ENCODE measurements at places on chromosomes 1 and 21.

DNA sequence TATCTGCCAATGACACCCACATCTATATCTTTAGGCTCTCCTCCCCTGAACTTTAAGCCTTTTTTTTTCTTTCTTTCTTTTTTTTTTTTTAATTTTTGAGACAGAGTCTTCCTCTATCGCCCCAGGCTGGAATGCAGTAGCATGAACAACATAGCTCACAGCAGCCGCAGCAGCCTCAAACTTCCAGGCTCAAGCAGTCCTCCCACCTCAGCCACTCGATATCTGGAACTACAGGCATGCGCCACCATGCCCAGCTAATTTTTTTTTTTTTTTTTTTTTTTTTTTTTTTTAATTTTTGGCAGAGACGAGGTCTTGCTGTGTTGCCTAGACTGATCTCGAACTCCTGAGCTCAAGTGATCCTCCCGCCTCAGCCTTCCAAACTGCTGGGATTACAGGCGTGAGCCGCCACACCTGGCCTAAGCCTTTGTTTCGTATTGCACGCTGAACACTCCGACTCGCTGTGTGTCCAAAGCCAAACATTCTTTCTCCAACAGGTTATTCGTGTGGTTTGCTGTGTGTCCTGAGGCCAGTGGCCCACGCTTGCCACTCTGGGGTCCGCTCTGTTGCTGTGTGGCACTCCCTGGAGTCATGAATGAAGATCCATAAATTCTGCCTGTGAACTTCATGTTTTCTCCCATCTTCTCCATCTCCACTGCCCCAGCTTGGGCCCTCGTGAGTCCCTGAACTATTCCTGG is 119.4 kb downstream of the CAMTA1 start:
- DNase-seq, result no peak

GRCh38 chr1:66043186-66043585 is 250.5 kb downstream of the PDE4B start:
- DNase-seq, result no peak

DNA sequence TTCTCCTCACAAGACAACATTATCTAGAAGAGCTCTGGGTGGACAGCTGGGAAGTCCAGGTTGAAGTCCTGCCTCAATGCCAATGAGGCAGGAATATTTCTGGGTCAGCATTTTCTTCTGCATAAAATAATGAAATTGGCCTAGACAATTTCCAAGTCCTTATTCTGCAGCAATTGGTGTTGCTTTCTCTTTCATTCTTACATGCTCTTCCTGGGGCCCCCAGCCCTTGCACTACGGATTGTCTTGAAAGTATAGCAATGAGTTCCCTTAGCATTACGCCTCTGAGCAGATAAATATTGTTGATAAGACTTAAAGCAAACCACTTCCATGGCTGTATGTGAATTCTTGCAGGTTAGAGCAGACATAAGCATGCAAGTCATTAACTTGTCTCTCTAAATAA is 188.5 kb downstream of the TGFBR3 start:
- DNase-seq, result no peak

DNA sequence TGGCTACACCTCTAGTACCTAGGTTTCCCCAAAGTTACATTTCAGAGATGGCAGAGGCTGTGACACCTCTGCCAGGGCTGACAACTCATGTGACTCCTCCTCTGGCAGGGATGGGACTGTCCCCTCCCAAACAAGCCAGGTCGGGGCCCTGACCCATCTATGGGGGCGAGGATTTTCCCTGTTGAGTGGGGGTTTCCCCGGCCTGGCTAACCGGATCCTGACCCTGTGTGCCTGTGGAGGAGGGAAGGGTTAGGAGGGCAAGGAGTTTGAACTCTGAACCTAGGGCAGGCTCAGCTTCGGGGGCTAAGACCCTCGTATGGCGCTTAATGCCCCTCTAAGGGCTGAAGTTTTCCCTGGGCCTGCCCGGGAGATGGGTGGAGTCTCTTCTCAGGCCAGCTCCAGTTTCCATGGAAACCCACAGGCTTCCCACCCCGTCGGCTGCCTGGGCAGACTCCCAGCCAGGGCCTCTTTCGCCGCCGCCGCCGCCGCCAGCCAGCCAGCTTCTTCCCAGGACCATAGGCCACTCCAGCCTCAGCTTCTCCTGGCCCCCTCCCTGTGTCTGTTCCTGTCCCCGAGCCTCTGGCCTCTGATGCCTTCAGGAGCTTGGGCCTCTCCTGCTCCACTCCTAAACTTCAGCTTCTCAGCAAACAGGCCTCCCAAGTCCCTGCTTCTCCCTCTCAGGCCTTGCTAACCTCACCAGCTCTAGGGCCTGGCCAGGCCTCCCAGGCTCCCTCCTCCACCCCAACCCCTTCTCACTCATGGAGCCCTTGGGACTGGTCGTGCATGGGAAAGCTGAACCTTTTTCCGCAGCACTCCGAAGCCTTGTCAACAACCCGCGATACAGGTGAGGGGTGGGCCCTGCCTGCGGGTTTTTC is at the start of gene BTBD19:
Gene BTBD19 (plus strand): TSS at position 461 of the 875 bp plus-strand sequence. CDS start 298 bp downstream, at position 759.
- no peak for DNase-seq

DNA sequence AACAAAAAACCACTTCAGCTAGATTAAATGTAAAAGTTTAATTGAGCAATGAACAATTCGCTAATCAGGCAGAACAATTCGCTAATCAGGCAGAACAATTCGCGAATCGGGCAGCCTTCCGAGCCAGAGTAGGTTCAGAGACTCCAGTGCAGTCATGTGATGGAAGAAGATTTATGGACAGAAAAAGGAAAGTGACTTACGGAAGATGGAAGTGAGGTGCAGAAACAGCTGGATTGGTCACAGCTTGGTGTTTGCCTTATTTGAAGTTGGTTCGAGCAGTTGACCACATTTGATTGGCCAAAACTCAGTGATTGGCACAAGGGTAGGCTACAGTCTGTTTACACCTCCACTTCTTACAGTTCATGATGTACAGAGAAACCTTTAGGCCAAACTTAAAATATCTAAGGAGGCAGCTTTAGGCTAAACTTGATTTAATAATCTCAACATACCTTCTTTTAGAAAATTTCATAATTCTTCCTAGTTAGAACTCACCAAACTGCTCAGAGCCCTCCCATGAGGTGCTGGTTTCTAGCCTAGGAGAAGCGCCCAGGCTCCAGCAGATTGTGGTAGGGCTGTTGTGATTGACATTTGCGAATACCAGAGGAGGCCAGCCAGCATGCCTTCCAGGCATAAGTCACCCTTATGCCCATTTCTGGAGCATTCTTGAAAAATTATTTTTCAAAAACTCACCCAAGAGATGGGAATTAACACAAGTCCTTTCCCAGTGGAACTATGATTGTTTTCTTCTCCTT is 22.8 kb upstream of the KCNC4 start:
- DNase-seq, result no peak

DNA sequence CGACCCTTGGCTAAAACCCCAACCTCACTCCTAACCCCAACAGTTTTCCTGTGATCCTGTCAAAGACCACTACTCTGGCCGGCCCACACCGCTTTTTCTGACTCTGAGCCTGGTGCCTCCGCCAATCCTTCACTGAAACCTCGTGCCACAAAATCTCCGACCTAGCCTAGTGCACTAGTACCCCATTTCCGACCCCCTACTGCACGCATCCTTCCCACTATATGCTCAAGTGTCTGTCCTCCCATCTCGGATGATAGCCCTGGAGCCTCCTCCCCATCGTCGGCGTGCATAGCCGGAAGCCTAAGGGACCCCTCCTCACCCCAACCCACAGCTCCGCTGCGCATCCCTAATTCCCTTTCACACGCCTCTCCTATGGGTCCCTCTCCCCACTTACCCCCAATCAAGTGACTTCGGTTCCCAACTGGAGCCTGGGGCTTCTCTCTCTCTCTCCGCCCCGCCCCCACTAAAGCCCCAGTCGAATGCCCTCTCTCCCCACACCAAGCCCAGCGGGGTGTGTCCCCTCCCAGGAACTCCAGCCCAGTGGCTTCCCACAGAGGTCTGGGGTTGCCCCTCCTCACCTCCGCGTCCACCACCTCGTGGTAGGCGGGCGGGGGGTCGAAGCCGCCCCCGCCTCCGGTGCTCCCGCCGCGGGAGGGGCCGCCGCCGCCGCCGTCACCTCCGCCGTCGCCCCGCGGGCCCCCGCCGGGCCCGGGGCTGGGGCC is 791 bp downstream of the USP24 start:
- DNase-seq, result no peak

DNA sequence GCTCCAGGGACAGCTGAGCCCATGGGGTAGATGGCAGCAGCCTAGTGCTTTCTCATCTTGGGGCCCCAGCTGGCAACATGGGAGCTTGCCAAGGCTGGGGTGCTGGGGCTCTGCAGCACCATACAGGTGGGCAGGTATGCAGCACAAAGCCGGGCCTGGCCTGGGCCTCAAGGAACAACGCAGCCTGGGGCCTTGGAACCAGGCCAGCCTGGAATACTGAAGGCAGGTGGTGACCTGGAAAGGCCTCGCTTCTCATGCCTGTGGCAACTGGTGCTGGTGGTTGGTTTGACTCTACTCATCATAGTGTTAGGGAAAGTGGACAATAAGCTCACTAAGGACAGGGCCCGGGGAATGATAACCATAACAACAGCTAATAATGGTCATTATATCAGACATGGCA is 27.0 kb upstream of the SDHB start:
- no peak for DNase-seq

DNA sequence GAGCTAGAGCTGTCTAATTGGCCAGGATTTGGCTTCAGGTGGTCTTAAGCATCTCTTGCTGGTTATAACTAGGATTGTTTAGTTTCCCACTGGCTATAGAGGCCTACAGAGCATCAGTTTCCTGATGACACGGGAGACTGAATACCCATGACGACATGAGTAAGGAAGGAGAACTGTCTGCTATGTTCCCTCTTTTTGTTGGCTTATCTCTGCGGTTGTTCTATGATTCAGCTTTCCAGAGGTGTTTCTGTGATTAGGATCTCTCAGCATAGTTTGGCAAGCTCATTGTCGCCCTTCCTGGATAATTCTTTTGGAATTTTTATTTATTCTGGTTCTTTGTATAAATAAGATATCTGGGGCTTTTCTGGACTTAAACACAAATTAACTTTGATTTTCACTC is 163.4 kb downstream of the OLFM3 start:
- no peak for DNase-seq

DNA sequence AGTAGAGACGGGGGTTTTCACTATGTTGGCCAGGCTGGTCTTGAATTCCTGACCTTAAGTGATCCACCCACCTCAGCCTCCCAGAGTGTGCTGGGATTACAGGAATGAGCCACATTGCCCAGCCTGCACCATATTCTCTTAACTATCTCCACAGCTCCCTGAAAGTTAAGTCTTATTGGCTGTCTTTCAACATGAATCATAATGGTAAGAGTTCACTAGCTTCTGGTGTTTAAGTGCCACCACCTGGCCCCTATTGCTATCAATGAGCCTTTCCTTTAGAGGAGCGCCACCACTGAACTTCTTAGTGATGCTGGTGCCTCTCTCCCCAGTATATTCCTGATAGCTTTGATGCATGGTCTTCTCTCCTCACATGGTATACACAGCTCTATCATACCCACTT is 15.7 kb downstream of the ZFYVE9 start:
- no peak for DNase-seq

GRCh38 chr1:111347026-111347425 is 56.4 kb downstream of the CHIA start:
- DNase-seq, result no peak

DNA sequence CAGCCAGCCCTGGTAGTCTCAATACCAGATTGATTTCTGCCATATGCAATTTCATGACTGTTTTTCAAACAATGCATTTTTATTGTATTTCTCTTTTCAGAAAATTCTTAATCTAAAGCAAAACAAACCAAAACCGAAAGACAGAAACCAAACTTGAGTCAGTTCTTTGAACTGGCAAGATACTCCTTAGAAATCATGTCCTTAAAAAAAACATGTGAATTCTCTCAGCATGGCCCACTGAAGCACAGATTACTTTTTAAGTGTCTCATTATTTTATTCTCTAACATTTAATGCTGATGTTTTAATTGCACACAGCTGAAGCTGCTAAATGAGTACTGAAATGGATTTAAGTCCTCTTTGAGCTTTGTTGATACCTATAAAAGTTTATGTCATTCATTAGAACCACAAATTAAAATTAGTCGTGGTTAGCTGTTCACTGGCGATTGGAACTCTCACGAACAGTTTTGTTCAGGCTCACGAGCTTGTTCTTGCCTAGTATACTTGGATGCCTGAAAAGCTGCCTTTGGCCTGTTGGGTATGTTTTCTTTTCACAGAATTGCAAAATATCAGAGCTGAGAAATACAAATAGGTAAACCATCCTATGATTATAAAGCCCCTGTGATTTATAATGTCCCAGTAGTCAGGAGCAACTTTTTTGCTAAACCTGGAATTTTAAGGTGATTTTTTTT is 87.5 kb downstream of the CAMTA1 start:
- no peak for DNase-seq

DNA sequence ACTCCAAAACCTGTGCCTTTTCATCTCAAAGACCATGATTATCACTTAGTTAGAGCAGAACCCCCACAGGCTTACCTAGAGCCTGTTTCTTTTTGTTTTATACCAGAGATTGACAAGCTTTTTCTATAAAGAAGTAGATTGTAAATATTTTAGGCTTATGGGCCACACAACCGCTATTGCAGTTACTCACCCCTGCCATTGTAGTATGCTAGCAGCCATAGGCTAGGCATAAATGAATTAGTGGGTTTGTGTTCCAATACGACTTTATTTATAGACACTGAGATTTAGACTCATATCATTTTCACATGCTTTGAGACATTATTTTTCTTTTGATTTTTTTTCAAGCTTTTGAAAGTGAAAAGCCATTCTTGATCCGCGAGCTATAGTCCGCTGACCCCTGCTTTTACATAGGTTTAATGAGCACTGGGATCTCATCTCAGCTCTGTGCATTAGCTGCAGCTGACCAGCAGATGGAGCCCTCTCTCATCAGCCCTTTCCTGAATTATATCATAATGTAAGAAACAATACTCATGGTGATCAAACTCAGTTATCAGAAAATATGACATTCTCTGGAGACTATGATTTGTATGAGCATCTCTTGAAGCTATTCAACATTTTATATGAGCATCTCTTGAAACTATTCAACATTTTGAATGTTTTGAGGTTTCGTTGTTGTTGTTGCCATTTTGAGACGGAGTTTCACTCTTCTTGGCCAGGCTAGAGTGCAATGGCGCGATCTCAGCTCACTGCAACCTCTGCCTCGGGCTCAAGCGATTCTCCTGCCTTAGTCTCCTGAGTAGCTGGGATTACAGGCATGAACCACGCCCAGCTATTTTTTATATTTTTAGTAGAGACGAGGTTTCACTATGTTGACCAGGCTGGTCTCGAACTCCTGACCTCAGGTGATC is 111.9 kb upstream of the L1TD1 start:
- no peak for DNase-seq

DNA sequence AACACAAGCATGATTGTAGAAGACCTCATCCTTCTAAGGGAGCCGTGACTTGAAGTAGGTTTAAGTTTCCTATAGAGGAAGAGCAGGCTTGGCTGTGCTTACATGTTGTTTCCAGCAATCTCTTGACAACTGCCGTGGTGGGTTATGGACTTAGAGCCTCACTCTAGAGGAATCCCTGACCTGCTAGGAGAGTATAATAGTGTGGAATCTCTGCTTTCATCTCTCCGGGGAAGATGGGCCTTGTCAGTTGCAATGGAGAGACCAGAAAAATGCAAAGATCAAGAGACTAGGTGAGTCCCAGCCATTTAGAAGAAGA is 137.6 kb downstream of the MIS18A start:
- no peak for DNase-seq

Measured in NCI-H1436 treated with DMSO at 0.1 percent for 48 hours (cell line).